ENCODE measurements at places on chromosomes 6 and 20. TPM values are rescaled to one million over a fixed set of nuclear protein-coding genes. Genes with fewer than 3 reads are reported as not detected.

GRCh38 chr6:29965873-29966601, 23.7 kb downstream of the HLA-A start:
- H3K27ac ChIP-seq, result peak overlapping the region; percentile 86
- peaks cover 41% of the 10 kb centered on the region for H3K4me1 ChIP-seq

GRCh38 chr20:58603721-58604120, 47.4 kb upstream of the STX16 start:
- no peaks in the 10 kb centered on the region for H3K36me3 ChIP-seq
- no peak overlapping the region for H3K27ac ChIP-seq
- H3K27me3 ChIP-seq, result no peaks in the 10 kb centered on the region
- no peaks in the 10 kb centered on the region for H3K4me1 ChIP-seq
- H3K4me3 ChIP-seq, result no peak overlapping the region
- no peak for DNase-seq

Gene CST2
- total RNA-seq, result not detected

GRCh38 chr20:59161721-59162120, 1.9 kb upstream of the ZNF831 start:
- H3K4me3 ChIP-seq, result no peak overlapping the region
- no peaks in the 10 kb centered on the region for H3K36me3 ChIP-seq
- no peak overlapping the region for H3K27ac ChIP-seq

DNA sequence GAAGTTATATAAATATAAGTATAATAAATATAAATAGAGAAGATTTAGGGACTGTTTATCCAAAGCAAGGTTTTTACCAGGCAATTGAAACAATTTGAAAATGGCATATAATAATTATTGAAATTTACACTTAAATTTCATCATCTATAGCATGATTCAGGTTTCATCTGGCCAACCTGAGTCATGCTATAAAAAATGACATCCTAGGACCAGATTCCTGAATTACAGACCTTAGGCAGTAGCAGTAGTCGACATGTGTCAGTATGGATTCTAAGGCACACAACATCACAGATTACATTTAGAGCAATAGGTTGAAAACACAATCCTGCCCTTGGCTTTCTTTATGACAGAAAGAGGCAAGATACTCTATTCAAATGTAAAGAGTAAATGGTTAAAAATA, 592.3 kb downstream of the PHF3 start:
- no peak overlapping the region for H3K27ac ChIP-seq
- no peaks in the 10 kb centered on the region for H3K4me1 ChIP-seq
- H3K27me3 ChIP-seq, result no peaks in the 10 kb centered on the region
- no peak for DNase-seq
- H3K4me3 ChIP-seq, result no peak overlapping the region
